ENCODE measurements at places on chromosomes 1 and 21. TPM values are rescaled to one million over a fixed set of nuclear protein-coding genes. Genes with fewer than 3 reads are reported as not detected.
A peak's percentile ranks its signal among the peaks of the same experiment; 100 is the strongest.

Gene KRTAP19-1
- total RNA-seq: not detected

Gene PDPN
- total RNA-seq: 12.8 TPM

Gene SERTAD4
- total RNA-seq: 4.3 TPM

DNA sequence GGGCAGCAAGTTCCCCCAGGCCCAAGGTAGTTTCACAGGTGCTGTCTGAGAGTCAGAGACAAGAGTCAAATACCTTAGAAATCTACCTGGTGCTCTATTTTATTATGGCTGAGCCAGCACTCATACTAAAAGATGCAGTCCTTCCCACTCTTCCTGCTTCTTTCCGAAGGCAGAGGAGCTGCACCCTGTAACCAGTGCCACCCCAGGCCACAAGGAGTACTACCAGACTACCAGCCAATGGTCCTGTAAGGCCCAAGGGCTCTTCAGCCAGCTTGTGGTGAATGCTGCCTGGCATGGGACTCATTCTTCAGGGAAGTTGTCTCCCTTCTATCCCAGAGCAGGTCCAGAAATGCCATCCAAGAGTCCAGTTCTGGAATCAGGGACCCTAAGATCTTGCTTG, 203.8 kb upstream of the DUSP10 start:
- H3K27ac ChIP-seq: no peak overlapping the region
- no peaks in the 10 kb centered on the region for H3K36me3 ChIP-seq
- H3K4me1 ChIP-seq: no peaks in the 10 kb centered on the region
- no peak overlapping the region for H3K4me3 ChIP-seq

DNA sequence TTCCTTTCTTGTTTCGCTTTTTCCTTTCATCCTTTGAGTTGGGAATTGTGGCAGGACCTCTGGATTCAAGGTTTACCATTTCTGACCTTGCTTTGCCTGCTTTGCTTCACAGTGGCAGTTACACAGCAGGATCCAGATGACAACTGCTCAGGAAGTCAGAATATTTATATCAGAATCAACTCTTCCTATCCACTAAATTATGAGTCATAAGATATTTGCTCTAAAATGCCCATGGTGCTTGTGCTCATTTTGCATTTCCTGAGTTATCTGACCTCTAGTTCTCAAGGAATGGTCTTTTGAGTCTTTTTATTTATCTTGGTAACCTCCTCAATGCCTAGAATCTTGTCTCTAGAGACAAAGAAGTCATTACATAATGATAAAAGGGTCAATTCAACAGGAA, 290.8 kb downstream of the LRRC7 start:
- H3K36me3 ChIP-seq: no peaks in the 10 kb centered on the region
- no peak overlapping the region for H3K4me3 ChIP-seq
- no peaks in the 10 kb centered on the region for H3K4me1 ChIP-seq
- H3K27me3 ChIP-seq: no peaks in the 10 kb centered on the region
- no peak overlapping the region for H3K27ac ChIP-seq
- DNase-seq: no peak

- H3K27ac ChIP-seq: no peak overlapping the region
- H3K4me1 ChIP-seq: no peaks in the 10 kb centered on the region
- no peak overlapping the region for H3K4me3 ChIP-seq
- DNase-seq: no peak
Observed at GRCh38 chr1:213623862-213624261, 363.9 kb upstream of the PROX1 start.

DNA sequence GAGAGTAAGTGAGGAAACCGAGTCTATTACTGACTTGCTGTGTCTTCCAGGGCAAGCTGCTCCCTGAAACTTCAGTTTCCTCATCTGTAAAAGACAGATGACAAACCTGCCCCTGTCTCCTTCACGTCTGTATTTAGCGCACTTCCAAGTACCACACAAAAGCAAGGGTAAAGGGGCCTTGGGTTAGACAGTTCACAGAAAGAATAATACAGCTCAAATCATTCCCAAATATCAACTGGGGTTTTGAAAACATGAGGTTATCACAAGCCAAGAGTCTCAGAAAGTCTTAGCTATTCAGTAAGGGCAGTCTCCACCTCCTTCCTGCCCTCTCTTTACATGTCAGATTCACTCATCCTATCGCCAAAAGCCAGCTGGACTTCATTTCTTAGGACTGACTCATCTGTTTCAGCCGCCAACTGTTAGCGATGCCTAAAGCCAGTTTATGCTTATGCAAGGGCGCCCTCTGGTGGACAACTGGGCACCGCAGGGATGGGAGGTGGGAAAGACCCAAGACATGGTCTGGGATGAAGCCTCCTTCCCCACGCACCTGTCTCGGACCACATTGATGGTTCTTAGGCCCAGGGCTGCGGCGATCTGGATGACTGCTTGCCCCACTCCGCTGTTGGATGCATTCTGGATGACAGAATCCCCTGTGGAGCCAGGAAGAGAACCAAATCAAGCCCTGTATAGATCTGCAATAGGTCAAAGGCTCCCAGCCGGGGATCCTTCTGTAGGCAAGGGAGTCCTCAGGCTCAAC, 21.1 kb upstream of the SRSF4 start:
- DNase-seq: peak; percentile 98
- H3K36me3 ChIP-seq: peaks cover 9% of the 10 kb centered on the region
- peaks cover 13% of the 10 kb centered on the region for H3K4me1 ChIP-seq

DNA sequence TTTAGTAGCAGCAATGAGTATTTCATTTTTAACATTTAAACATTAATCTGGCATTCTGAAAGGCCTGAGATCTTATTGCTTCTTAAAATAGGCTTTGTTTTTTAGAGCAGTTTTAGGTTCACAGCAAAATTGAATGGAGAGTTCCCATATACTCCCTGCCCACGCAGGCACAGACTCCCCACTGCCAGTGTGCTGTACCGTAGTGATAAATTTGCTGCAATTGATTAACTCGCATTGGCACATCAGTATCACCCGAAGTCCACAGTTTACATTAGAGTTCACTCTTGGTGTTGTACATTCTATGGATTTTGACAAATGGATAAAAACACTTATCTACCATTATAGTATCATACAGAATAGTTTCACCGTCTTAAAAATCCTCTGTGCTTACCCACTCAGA, 71.8 kb upstream of the ERRFI1 start:
- H3K4me1 ChIP-seq: peaks cover 22% of the 10 kb centered on the region
- peak overlapping the region; percentile 60 for H3K27ac ChIP-seq
- DNase-seq: no peak
- no peak overlapping the region for H3K4me3 ChIP-seq
- no peaks in the 10 kb centered on the region for H3K27me3 ChIP-seq

DNA sequence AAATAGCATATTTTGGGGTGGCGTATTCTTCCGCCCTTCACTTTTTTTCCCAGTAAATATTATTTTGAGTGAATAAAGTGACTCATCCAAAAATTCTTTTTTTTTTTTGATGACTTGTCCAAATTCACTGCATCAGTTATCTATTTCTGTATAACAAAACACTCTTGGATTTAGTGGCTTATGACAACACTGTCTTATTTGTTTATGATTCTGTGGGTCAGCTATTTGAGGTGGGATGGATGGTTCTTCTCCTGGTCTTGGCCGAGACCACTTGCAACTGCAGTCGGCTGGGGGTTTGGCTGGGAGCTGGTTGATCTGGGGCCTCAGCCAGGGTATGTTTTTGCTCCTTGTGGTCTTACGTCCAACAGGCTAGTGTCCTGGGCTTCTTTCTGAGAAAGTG, 39.9 kb upstream of the SRSF10 start:
- H3K4me3 ChIP-seq: no peak overlapping the region
- H3K36me3 ChIP-seq: no peaks in the 10 kb centered on the region
- peak; percentile 88 for DNase-seq
- peaks cover 73% of the 10 kb centered on the region for H3K4me1 ChIP-seq

GRCh38 chr1:1219341-1219740, 5.4 kb upstream of the TNFRSF4 start:
- H3K27me3 ChIP-seq: no peaks in the 10 kb centered on the region
- DNase-seq: no peak
- no peak overlapping the region for H3K27ac ChIP-seq

Measured in sigmoid colon (tissue), 7 donors.